ENCODE measurements at places on chromosomes 2 and 18.
A peak's percentile ranks its signal among the peaks of the same experiment; 100 is the strongest.

DNA sequence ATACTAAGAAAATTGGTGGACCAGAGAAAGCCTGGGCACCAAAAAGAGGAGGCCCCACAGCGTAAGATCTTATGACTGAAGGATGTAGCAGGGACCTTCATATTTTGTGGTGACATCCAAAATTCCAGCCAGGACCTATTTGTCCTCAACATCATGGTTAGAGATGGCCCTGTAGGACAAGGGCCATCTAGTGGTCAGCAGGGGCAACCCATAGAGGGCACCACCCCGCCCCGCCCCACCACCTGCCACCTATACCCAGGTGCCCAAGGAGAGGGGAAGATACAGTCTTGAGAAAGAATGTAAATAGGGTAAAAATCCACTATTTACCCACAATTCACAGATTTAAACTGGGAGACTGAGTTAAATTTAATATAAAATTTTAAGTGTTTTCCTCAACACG is 59.6 kb upstream of the TMEM163 start:
- DNase-seq: no peak

GRCh38 chr2:210795506-210795905 is 239.1 kb downstream of the CPS1 start:
- no peak for DNase-seq

DNA sequence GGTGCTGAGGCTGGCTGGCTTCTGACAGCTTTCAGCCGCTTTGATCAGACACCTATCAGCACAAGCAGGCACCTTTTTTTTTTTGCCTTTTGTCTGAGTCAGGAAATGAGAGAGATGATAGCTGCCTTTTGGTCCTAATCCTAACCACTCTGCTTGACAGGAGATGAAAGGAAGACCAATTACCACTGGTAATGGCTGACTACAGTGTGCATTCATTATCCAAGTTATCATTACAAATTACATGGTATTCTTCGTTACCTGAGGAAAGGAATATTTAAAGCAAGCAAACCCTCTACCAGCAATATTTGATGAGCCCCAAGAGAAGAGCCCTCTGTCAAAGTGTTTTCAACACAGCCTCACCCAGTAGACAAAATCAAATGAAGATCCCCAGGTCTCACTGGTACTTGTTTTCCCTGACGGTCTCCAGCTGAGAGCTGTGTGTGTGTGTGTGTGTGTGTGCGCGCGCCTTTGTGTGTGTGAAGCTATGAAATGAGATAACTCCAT is 925.7 kb downstream of the DCDC2C start:
- no peak for DNase-seq

- DNase-seq: no peak
Measured at GRCh38 chr2:241500431-241500975, 7.9 kb downstream of the STK25 start.

DNA sequence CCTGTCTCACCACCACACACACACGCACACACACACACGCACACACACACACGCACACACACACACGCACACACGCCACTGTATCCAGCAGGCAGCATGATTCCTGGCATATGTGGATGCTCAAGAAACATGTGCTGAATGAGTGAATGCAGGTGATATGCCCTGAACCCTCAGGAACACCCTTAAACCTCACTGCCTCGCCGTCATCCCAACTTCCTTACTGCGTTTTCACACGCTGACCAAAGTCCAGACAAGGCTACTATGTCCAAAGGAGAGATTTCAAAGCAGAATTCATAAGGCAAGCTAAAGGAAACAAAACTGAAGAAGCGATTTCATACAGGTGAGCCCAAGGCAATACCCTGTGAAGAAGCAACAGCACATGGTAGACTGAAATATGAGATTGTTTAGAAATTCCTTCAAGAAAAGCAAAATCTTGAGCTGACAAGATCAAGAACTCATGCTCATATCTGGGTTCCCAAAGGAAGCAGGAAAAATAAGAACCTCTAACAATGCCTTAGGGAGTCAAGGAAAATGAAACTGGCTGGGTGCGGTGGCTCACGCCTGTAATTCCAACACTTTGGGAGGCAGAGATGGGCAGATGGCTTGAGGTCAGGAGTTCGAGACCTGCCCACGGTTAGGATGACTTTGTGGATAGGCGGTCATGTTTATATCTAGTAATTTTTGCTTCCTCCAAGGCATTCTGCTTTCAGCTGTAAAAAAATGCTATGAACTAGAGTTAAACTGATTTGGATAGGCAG is 69.1 kb downstream of the TNFRSF11A start:
- no peak for DNase-seq

DNA sequence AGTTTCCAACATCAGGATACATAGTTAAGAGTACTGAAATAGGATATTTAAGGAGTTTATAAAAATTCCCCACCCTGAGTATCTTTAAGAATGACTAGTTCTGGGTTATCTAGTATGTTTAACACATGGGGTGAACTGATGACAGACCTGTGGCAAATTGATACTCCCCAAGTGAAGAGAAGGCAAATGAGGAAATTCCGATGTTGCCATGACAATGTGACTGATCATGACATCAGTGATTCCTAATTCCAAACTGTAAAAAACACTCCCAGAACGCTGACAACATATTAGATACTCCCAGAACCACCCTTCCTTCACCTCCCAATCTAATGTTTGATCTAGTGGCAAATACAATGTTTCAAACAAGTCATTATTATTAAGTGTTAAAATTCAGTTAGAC is 77.6 kb downstream of the RBMS1 start:
- no peak for DNase-seq

DNA sequence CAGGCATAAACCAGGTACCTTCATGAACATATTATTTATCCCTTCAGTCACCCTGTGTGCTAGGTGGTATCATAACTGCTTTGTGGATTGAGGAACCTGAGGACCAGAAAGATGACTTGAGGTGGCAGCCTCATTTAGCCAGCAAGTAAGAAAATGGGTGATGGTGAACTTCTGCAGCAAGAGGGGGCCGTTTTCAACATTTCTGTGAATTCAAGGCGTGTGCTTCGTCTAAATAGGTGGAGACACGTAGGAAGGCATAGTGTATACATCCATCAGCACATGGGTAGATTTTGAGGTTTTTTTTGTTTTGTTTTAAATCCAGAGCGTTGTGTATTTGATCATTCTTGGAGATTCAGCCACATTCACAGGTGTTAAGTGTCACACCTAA is 118.7 kb downstream of the SPTBN1 start:
- no peak for DNase-seq

GRCh38 chr18:38076346-38077070 is 510.9 kb upstream of the CELF4 start:
- no peak for DNase-seq

DNA sequence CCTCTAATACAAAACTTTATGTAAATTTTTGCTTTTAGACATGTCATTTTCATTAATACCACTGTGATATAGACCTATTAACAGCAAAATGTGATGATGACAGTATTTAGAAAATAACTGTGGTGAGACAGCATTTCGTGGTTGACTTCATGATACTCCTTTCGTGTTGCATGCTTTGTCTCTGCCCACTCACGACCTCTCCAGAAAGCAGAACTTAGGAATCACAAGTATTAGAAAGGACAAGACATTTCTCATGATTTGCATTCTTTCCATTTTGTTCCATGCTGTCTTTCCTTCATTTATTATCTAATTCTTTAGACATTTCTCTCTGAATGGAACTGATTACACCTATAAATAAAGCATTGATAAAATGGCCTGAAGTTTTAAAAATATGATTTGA is 85.2 kb upstream of the POU3F3 start:
- no peak for DNase-seq

DNA sequence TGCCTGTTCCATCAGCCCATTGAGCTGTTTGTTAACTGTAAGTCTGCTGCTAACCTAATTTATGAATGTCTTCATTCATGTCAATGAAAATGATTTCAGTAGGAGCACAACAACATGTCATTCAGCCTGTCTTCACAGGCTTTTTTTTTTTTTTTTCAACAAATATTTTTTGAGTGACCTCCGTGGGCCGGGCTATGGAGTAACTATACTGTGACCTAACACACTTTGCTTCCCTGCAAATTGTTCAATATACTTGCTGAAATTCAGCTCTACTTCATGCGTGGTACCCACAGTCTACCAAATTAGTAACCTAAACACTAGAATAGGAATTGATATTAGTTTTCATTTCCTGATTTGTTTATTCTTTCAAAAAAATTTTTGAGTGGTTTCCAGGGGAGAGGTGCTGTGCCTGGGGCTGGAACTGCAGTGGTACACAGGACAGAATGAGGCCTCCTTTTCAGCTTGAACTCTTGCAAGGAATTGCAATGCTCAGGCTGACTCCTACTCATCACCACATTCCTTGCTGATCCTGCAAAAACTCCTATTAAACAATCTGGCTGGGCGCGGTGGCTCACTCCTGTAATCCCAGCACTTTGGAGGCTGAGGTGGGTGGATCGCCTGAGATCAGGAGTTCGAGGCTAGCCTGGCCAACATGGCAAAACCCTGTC is 87.1 kb downstream of the CDH20 start:
- DNase-seq: no peak

DNA sequence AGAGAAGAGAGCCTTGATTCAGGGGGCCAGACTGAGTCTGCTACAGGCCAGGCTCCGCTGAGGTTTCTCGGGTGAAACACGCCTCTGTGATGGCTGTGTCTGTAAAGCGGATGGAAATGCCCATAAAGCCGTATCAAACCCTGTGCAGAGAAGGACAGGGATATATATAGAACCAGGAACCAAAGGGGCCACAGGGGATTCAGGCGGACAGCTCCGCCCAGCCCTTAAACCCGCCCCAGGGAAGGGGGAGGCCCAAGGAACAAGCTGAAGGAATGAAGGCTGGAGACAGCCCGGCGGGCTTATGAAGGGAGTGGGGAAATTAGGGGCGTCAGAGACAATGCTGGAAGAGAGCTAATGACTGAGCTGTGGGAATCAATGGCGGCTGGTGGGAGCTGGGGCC is 42.1 kb downstream of the NHEJ1 start:
- no peak for DNase-seq

DNA sequence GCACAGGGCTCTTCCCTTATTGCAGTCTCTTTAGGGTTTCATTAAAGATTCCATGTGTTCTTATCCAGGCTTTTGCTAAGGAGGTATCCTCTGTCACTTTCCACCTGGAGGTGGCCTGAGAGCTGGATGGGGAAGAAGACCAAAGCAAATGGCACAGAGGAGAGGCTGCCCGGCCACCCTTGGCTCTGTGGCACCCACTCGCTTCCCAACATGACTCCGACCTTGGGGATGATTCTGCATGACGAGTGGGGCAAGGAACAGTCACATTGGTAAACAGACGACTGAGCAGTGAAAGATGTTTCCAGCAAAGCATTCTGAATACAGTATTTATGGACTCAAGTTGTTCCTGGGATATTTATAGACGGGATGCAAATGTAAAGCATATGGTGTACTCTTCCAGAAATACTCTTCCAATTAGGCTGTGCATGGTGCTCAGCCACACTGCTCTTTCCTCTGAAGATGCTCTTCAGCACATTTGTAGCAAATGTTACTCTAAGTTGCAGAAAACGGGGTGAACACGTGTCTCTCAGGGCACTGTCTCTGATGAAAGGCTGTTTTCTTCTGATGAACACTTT is 377.1 kb upstream of the HS6ST1 start:
- DNase-seq: no peak

- DNase-seq: no peak
Measured at GRCh38 chr18:28820353-28820752, 643.4 kb upstream of the CDH2 start.

GRCh38 chr2:72548081-72548764 is 277.6 kb downstream of the EXOC6B start:
- no peak for DNase-seq

- no peak for DNase-seq
Measured at GRCh38 chr2:120313695-120314615, 32.0 kb upstream of the INHBB start.

- DNase-seq: no peak
Measured at GRCh38 chr18:44944461-44944860, 263.8 kb downstream of the SETBP1 start.

DNA sequence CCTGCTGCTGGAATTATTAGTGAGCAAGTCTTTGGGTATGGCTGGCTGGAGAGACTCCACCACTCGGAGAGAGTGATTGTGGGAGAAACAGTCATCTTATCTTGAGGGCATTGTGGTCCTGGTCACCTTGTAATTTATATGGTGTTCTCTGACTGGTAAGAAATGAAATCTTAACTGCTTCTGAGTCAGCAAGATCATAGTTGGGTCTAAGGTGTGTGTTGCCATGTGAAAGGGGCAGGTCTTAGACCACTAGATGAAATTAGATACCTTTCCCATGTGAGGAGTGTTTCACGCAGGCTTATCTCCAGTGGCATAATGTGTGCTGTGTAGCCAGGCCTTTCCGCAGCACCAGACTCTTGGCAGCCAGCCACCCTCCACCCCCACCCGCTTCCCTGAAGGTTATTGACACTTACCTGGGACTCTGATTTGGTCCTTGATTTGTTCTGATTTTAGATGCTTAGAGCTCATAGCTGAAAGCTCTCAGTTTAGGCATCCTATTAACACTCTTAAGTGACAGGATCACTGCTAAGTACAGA is 7.7 kb downstream of the MAPRE3 start:
- no peak for DNase-seq

- DNase-seq: no peak
Measured at GRCh38 chr18:54433368-54433767, 75.7 kb downstream of the C18orf54 start.

DNA sequence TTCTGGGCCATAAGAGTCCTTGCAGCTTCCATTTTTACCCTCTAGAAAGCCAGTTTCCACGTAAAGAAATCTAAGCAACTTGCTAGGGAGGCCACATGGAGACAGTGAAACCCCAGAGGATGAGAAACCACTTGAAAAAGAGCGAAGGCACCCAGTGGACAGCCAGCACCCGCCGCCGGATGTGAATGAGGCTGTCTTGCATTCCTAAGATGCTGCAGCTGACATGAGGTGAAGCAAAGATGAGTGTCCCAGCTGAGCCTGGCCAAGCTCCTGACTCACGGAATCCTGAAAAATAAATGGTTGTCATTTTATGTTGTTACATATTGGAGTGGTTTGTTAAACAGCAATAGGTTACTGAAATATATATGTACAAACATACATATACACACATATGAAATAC is 65.9 kb upstream of the STPG4 start:
- no peak for DNase-seq

- no peak for DNase-seq
Measured at GRCh38 chr2:150889141-150889540, 372.5 kb downstream of the RBM43 start.

- no peak for DNase-seq
Measured at GRCh38 chr2:11788461-11789124, 42.2 kb downstream of the LPIN1 start.

DNA sequence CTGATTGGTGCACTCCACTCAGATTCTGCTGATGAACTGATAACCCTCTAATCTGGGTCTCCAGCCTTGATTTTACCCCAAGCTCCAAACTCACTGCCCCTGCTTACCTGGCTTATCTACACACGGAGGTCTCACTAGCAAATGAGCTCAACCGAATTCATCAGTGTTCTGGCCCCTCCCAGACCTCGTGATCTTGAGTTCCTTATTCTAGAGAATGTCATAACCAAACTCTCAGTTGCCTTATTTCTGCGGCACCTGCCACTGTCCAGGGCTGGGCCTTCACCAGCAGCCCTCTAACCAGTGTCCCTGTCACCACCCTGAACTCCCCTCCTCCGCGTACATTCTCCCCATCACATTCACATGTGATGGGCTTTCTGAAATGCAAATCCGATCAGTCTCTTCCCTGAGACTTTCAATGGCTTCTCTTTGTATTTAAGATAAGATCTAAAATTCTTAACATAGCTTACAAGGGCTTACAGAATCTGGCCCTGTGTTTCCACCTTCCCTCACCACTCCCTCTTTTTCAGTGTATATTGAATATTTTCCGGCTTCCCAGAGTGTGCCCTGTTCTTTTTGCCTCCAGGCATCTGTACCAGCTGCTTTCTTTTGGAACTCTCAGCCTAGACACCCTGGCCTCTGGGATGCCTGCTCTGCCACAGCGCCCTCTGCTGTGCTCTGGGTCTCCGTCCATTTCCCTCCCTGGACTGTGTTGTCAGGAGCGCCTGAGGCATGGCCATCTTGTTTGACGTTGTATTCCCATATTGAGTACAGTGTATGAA is 31.1 kb downstream of the NAB1 start:
- peak; percentile 46 for DNase-seq

All from stimulated activated CD4-positive, alpha-beta T cell treated with anti-CD3 and anti-CD28 coated beads, Interleukin-12 subunit alpha, Interleukin-12 subunit beta, amount 100 ng/mL, for 48 hours (primary cell).